ENCODE measurements at places on chromosomes 6 and 20.

- no peak for DNase-seq
Measured at GRCh38 chr20:23626040-23626620, 11.6 kb downstream of the CST3 start.

GRCh38 chr6:138031850-138032249, 75.4 kb downstream of the PERP start:
- no peak for DNase-seq

- no peak for DNase-seq
Measured at GRCh38 chr6:39893286-39893685, 41.0 kb downstream of the MOCS1 start.

- no peak for DNase-seq
Measured at GRCh38 chr20:47054506-47054905, 159.9 kb downstream of the EYA2 start.

- DNase-seq: no peak
Measured at GRCh38 chr6:3439961-3440360, 16.9 kb downstream of the SLC22A23 start.

- no peak for DNase-seq
Measured at GRCh38 chr20:41408156-41408794, 41.7 kb upstream of the EMILIN3 start.

DNA sequence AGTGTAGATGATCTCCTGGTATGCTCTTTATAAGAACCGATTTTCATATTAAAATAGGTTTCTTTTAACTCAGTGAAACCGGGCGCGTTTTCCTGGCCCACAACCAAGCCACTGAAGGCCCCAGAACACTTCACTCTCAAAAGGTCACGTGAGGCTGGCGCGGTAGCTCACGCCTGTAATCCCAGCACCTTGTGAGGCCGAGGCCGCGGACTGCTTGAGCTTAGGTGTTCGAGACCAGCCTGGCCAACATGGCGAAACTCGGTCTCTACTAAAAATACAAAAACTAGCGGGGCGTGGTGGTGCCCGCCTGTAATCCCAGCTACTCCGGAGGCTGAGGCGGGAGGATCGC, 402 bp upstream of the TAF8 start:
- DNase-seq: peak; percentile 81

GRCh38 chr20:2509468-2509781, 710 bp upstream of the ZNF343 start:
- no peak for DNase-seq

DNA sequence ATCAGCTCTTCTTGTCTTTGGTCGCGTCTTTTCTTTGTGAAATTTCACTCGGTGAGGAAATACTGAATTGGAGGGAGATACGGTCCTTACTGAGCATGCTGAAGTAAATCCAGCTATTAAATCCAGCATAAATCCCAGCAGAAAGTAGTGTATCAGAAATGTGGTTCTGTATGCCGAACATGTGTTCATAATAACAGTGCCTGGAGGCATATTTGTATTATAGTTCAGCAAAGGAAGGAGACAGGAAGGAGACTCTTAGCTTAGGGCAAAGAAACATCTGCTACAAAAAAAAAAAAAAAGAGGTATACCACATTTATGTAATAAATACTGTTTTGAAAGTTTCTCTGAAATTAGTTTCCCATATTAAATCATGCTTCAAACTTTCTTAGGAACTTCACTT, 211.8 kb downstream of the PLCB4 start:
- DNase-seq: no peak

- no peak for DNase-seq
Measured at GRCh38 chr20:12825226-12825595, 183.6 kb upstream of the SPTLC3 start.

- peak; percentile 3 for DNase-seq
Measured at GRCh38 chr6:156919370-156919769, 142.2 kb downstream of the ARID1B start.

- DNase-seq: no peak
Measured at GRCh38 chr6:144710207-144710606, 425.1 kb downstream of the UTRN start.

GRCh38 chr6:128532827-128533226, 12.4 kb upstream of the PTPRK start:
- DNase-seq: no peak

GRCh38 chr6:57257911-57258541, 35.9 kb upstream of the RAB23 start:
- no peak for DNase-seq

GRCh38 chr6:120935908-120936307, 398.4 kb downstream of the TBC1D32 start:
- DNase-seq: no peak

- DNase-seq: no peak
Measured at GRCh38 chr6:122429323-122429722, 29.9 kb downstream of the HSF2 start.

GRCh38 chr20:10876558-10876957, 202.8 kb upstream of the JAG1 start:
- DNase-seq: no peak

DNA sequence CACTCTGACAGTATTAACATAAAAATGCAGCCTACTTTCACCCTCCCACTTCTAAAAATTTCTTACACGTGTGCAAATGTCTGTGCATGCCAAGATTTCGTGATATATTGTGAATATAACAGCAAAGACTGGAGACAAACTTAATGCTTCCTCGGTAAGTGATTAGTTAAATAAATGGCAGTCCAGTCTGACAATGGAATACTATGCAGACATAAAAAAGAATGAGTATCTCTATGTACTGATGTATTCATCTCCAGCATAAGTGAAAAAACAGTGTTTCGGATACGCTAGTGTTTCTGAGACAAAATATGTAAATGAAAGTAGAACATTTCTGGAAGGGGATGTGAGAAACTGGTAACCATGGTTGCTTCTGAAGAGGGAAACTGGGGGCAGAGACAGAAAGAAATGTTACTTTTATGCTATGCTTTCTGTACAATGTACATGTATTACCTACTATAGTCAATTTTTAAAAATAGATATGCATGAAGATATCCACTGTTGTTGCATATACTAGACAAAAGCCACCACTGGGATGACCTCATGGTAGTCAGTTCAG, 7.0 kb downstream of the SLC22A23 start:
- DNase-seq: no peak

DNA sequence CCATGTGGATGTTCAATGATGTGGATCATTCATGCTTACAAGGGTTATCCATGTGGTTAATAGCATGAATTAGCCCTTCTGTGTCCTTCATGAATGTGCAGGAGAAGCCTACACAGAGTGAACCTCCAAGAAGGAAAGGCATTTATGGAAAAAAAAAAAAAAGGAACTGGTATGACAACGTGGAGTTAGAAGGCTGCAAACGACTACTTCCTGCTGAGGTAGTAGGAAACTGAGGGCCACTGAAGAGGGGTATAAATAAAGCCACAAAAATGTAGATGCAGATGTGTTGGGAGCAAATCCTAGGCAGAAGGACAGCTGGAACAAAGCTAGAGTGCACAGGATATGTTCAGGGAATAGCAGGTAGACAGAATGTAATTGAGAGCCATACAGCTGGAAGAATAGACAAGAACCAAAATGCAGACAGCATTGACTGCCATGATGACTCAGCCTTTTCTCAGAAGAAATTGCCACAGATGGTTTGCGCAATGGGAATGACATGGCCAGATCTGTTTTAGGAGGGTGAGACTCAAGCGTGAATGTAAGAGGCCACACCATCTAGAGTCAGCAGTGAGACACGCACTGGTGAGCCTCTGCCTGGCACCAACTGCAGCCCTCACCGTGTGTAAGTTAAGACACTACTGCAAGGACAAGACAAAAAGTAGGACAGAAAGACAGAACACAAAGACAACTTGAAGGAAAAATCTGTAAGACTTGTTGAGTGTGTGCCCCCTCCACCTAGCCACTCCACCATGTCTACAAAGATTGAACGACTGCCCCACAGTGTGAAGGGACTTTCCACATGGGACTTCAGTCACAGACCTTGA, 79.8 kb downstream of the KIF13A start:
- peak; percentile 36 for DNase-seq

DNA sequence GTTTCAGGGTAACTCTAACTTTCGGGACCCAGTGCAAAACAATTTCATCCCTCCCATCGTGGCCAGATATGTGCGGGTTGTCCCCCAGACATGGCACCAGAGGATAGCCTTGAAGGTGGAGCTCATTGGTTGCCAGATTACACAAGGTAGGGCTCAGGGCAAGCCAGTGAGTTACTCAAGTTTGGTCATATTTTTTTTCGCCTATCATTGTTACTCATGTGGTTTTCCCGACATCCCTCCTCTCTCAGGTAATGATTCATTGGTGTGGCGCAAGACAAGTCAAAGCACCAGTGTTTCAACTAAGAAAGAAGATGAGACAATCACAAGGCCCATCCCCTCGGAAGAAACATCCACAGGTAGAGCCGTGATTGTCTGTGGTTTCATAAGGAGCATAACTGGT, 58.2 kb downstream of the DCBLD1 start:
- DNase-seq: no peak

DNA sequence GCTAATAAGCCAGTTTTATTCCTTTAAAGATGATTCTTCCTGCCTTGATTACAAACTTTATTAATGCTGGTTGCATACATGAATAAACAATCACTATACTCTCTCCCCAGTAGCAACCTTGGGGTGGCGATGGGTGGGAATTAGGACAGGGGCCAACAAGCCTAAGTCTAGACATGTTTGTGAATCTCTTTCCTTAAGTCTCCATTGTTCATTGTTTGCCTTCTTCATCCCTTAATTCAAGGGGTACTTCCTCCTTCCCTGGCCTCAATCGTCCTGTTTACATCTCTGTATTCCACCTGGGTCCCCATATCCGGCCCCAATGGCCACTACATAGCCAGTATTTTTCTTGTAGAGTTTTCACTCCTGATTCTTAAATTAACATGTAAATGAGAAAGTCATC, 66.0 kb downstream of the ARHGAP18 start:
- peak; percentile 13 for DNase-seq

DNA sequence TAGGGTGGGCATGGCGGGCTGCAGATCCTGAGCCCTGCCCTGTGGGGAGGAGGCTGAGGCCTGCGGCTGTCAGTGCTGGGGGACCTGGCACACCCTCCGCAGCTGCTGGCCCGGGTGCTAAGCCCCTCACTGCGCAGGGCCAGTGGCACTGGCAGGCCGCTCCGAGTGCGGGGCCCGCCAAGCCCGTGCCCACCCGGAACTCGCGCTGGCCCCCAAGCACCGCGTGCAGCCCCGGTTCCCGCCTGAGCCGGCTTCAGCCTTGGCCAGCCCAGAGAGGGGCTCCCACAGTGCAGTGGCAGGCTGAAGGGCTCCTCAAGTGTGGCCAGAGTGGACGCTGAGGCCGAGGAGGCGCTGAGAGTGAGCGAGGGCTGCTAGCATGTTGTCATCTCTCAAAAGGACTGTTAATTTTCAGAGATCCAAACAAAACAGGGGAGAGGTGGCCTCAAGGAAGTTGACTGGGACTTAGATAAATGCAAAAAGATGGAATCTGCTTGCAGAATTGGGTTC, 74.5 kb upstream of the RBM24 start:
- DNase-seq: no peak

- DNase-seq: no peak
Measured at GRCh38 chr6:127207591-127208120, 59.0 kb upstream of the RNF146 start.

GRCh38 chr6:12009876-12010634, 2.1 kb upstream of the HIVEP1 start:
- peak; percentile 55 for DNase-seq

GRCh38 chr6:143747347-143747842, 69.6 kb downstream of the PHACTR2 start:
- no peak for DNase-seq

DNA sequence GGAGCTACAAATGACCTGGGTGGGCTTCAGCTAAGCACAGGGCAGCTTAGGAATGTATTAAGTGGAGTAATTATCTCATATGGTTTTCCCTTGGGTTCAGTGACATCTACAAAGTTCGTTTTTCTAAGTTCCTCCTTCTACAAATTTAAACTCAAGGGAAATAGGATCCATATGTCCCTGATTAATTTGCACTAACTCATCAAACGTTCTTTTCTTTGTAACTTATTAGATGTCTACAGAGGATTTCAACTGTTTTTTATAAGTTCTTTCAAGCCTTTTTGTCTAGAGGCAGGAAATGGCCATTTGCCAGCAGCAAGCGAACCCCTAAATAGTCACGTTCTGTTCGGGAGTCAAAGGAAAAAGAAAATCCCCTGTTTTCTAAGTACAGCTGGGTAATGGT, 1060.3 kb downstream of the KIF16B start:
- DNase-seq: no peak

GRCh38 chr6:156931283-156931682, 154.1 kb downstream of the ARID1B start:
- no peak for DNase-seq

GRCh38 chr6:5729080-5729434, 277.7 kb downstream of the NRN1 start:
- peak; percentile 96 for DNase-seq

GRCh38 chr6:25326960-25327359, 47.8 kb downstream of the CARMIL1 start:
- no peak for DNase-seq

All from DMS53 (cell line).